Hepatic stellate cell (primary cell): ENCODE measurements at places on chromosomes 2 and 18.

- no peak for DNase-seq
Measured at GRCh38 chr2:33129263-33130053, 182.7 kb downstream of the LTBP1 start.

DNA sequence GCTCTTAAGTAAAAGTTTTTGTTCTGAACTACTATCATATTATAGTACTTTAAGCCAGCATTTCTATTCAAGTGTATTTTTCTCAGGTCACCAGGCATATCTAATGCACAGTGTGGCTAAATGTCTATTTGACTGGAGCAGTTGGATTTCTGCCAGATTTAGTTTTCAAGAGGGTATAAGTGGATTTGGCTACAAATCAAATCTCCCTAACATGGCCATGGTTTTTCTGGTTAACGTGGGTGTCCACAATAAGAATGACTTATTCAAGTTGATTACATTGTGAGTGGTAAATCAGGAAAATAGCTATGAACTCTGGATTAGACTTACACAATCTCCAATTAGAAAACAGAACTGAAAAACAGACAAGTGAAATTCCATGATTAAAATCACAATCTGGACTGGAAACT is 5.7 kb upstream of the CHN1 start:
- DNase-seq = no peak

GRCh38 chr2:149782572-149782971 is 195.0 kb upstream of the MMADHC start:
- no peak for DNase-seq

DNA sequence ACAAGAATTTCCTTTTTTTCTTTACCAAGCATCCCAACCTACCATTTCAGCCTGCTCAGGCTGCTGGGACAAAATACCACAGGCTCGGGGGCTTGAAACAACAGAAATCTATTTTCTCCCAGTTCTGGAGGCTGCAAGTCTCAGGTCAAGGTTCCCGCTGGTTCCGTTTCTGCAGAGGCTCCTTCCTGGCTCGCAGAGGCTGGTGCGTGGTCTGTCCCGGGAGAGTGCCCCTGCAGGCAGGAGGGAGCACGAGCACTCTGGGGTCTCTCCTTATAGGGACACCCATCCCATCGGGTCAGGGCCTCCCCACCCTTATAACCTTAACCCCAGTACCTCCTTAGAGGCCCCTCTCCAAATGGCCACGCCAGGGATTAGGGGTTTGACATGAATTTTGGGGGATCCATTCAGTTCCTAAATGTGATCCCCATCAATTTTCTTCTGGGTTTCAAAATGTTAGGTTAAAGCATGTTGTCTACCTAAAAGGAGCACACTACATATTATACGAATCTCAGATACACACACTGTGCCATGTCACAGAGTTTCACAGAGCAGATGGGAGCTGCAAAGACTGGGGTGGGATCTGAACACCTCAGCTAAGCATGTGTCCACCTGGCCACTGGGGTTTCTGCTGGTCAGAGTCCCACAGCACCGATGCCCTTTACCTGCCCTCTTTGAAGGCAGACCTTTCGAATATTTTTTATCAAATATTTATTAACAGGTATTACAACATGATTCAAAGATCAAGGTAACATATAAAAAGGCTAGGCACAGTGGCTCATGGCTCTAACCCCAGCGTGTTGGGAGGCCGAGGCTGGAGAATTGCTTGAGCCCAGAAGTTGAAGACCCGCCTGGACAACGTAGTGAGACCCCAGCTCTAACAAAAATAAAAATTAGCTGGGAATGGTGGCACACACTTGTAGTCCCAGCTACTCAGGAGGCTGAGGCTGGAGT is 17.6 kb upstream of the ADI1 start:
- DNase-seq = peak; percentile 73

- DNase-seq = no peak
Measured at GRCh38 chr2:127084611-127085316, 22.2 kb downstream of the BIN1 start.

- DNase-seq = no peak
Measured at GRCh38 chr2:238942080-238942725, 94.3 kb downstream of the TWIST2 start.

GRCh38 chr18:49970319-49970718 is 157.0 kb upstream of the ACAA2 start:
- no peak for DNase-seq

GRCh38 chr2:43075054-43075593 is 151.3 kb downstream of the ZFP36L2 start:
- DNase-seq = peak; percentile 91

DNA sequence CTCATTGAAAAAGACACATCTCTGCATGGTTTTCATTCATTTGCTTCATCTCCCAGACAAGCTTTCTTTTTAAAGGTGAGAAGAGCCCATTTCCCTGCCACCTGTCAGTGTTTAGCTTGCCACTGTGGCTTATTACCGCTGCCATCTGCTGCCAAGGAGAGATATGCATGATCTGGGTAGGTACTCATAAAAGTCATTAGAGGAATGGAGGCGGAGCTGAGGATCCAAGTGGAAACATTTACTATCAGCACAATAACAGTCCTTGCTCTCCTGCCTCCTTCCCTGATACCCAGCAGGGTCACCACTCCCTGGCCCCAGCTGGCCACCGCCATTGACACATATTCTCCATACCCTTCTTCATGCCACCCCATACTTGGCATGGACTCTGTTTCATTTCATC is 390.4 kb downstream of the TSN start:
- DNase-seq = no peak

DNA sequence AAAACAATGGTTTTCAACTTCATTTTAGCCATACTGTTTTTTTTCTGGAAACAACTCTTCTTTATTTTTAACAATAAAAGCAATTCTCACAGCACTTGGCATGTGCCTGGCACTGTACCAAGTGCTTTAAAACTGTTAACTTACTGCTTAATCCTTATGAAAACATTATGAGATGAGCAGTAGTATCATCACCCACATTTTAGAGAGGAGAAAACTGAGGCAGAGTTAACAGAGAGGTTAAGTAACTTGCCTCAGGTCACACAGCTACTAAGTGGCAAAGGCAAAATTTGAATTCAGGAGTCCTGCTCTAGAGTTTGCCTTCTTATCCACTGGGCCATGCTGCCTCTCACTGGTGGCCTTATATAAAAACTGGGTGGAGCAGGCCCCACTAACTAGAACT is 23.2 kb downstream of the CTIF start:
- DNase-seq = no peak

- DNase-seq = peak; percentile 19
Measured at GRCh38 chr2:209431701-209432100, 7.9 kb downstream of the MAP2 start.

DNA sequence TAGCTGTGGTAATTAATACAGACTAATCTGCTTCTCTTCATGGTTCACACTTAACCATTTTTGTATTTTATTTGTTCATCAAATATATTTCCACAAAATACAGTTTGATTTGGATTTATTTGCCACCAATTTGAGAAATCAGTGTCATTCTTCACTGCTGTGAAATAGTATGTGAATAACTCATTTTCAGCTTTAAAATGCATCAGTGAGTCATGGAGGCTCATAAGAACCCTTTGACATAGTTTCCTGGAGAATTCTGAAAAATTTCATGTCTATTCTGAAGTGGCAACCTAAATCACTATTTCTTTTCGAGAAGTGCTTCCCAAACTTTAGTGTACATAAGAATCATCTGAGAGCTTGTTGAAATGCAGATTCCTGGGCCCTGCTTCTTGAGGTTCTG is 1026.7 kb upstream of the ACVR2A start:
- DNase-seq = no peak

GRCh38 chr2:159807183-159808031 is 9.4 kb upstream of the CD302 start:
- DNase-seq = peak; percentile 58

DNA sequence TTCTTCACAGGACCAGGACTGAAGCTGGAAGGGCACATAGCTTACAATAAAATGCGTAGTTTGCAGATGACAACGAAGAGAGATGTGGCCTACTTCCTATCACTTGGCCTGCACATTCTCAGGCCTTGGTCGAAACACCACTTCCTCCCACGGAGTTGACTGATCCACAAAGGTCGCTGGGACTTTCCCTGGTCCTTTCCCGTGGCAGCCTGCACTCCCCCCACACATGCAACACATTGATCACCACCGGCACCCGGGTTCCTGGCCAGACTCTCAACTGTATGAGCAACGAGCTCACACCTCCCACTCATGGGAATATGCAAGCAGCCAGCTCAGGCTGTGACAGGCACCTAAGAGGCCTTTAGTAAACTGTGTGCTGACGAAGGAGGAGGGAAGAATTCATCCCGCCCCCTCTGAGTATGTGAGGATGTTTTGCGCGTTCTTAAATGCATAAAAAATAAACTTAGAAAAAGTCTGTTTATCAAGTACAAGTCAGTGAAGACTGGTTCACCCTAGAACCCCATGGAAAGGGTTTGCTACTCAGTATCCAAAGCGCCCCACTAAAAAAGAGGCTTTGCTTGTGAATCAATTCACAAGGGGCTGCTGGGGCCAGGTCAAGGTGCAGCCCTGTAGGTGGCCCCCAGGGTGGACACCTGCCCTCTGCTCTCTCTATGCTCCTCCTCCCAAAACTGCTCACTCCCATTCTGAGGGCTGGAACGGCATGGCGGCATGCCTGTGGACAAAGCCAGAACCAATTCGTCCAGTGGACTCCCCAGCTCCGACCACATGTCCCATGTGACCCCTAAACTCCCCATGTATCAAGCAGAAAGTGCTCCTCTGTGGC is 154.3 kb downstream of the EIPR1 start:
- no peak for DNase-seq

DNA sequence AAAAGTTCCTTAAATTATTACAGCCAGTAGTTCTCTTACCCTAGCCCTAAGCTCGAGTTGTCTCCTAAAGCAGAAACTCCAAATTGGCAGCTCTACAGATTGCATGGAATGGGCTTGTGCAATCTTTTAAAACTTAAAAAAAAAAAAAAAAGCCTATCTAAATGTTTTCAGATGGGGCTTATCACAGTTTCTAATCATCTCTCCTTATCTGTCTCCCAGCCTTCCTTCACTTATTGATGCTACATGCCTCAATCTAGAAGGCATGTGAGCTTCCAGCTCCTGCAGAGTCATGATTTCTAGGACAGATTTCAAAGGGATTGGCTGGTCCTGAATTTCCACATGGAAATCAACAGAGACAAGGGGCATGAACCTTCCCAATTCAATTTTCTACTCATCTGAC is 33.1 kb upstream of the PELI1 start:
- DNase-seq = peak; percentile 3

GRCh38 chr2:218244204-218244603 is 16.6 kb upstream of the GPBAR1 start:
- no peak for DNase-seq

GRCh38 chr2:31239593-31240177 is 5.7 kb downstream of the EHD3 start:
- peak; percentile 88 for DNase-seq

DNA sequence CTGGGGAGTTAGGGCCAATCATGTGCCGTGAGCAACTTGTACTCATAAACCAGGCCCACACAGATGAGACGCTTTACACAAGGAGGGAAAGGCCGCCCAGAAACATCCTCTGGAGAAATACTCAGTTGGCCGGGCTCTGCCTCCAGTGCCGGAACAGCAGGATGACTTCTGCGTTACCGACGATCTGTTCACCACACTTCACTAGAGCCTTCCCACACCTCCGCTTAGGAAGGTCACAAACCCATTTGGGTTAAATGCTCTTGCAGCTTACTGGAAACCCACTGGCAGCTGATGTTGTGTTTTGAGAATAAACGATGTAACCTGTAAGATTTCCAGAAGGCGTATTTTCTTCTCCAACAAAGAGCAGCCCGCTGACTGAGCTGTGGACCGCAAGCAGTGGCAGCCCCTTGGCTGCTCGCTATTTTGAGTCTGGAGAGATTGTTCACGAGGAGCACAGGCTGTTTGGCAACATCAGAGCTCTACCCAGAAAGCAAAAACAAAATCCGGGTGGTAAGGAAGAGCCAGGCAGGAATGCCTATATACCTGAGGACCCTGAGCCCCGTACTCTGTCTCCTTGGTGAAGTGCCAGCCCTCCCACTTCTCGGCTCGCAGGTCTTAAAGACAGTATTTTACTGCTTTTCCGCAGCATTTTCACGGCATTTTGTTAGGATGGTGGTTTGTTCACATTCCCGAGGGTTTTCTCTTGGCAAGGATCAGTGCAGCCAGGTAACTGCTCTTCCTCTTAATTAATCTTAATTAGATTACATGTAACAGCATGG is 44.0 kb downstream of the COLEC12 start:
- no peak for DNase-seq

GRCh38 chr2:157076526-157077161 is 180.9 kb upstream of the GALNT5 start:
- DNase-seq = no peak

DNA sequence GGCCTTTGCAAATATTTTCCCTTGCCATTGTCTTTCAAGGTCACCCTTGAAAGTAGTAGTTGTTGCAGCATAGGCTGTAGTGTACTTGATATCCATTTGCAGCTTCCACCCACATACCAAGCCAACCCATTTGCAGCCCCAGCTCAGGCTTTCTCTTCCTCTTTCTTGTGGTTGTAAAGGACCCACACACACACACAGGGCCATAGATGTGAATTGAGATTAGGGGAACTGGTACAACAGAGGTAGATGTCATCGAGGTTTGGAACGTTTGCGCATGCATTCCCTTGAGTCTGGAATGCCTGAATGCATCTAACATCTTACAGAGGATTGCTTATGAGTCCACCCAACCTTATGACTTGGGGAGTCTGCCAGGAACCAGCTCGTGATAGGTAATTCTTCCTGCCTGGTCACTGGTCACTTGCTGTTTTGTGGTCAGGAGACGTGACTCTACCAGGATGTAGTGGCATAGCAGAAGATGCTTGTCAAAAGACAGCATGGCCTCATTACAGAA is 91.9 kb downstream of the MRPS9 start:
- no peak for DNase-seq

DNA sequence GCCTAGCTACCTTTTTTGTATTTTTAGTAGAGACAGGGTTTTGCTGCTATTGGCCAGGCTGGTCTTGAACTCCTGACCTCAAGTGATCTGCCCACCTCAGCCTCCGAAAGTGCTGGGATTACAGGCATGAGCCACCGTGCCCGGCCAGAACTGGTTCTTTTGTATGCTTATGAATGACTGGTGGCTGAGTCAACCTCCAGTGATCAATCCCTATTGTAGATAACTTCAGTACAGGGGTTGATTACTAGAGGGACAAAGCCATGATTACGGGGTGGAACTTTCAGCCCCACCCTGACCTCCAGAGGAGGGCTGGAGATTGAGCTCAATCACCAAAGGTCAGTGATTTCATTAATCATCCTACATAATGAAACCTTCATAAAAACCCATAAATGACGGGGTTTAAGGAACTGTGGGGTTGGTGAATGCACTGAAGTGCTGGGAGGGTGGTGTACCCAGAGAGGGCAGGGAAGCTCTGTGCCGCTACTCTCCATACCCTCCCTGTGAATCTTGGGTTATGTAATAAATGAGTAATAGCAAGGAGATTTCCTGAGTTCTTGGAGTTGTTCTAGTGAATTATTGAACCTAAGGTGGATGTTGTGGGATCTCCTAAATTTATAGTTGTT is 281.8 kb upstream of the CXCR4 start:
- DNase-seq = no peak

GRCh38 chr2:62465039-62465740 is 40.8 kb downstream of the TMEM17 start:
- no peak for DNase-seq

- DNase-seq = no peak
Measured at GRCh38 chr2:166439078-166439477, 55.0 kb downstream of the SCN7A start.

GRCh38 chr2:39516347-39517101 is 79.4 kb upstream of the MAP4K3 start:
- no peak for DNase-seq
